Activated CD8-positive, alpha-beta T cell treated with anti-CD3 and anti-CD28 coated beads for 36 hours (primary cell): ENCODE measurements at places on chromosomes 1 and 21. TPM values are rescaled to one million over a fixed set of nuclear protein-coding genes. Genes with fewer than 3 reads are reported as not detected.
A peak's percentile ranks its signal among the peaks of the same experiment; 100 is the strongest.

GRCh38 chr1:116942344-116942743, 32.6 kb downstream of the PTGFRN start:
- no peaks in the 10 kb centered on the region for H3K36me3 ChIP-seq
- peaks cover 30% of the 10 kb centered on the region for H3K4me1 ChIP-seq
- peak; percentile 13 for DNase-seq
- H3K4me3 ChIP-seq = no peak overlapping the region
- no peaks in the 10 kb centered on the region for H3K27me3 ChIP-seq

DNA sequence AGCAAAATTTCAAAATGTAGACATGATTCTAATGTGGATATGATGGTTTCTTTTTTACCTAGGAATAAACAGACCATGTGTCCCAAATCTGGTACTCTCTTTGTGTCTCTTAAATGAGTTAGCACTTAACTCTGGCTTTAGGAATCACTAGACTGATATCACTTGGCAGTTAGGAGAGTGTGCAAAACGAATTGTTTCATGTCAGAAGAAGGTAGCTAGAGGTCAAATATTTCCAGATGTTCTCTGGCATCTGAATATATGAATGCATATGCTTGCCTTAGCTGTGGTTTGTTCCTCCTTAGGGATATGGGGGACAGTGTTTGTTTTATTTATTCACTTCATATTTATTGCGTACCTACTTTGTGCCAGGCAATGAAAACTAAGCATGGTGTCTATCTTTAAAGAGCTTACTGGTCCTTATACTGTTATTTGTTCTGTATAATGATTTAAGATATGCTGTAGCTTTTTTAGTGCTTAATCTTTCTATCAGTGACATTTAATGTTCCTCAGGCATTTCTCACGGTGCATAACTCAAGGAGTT, 65.2 kb downstream of the LRRC8C start:
- H3K4me3 ChIP-seq = no peak overlapping the region
- peaks cover 92% of the 10 kb centered on the region for H3K4me1 ChIP-seq
- H3K27me3 ChIP-seq = no peaks in the 10 kb centered on the region
- H3K27ac ChIP-seq = peak overlapping the region; percentile 96
- H3K36me3 ChIP-seq = peaks cover 79% of the 10 kb centered on the region
- no peak for DNase-seq

- no peaks in the 10 kb centered on the region for H3K36me3 ChIP-seq
- no peak overlapping the region for H3K27ac ChIP-seq
- H3K4me3 ChIP-seq = no peak overlapping the region
- H3K4me1 ChIP-seq = peaks cover 2% of the 10 kb centered on the region
- peaks cover 16% of the 10 kb centered on the region for H3K27me3 ChIP-seq
Observed at GRCh38 chr1:22412932-22413727, 38.5 kb upstream of the ZBTB40 start.

Gene CELA2B
- total RNA-seq = not detected
